ENCODE measurements at places on chromosomes 3 and 15. TPM values are rescaled to one million over a fixed set of nuclear protein-coding genes. Genes with fewer than 3 reads are reported as not detected.

GRCh38 chr3:193940526-193940925 lies 195.4 kb upstream of the HES1 start:
- H3K27ac ChIP-seq: no peak overlapping the region
- DNase-seq: no peak
- peaks cover 30% of the 10 kb centered on the region for H3K27me3 ChIP-seq
- no peaks in the 10 kb centered on the region for H3K36me3 ChIP-seq

DNA sequence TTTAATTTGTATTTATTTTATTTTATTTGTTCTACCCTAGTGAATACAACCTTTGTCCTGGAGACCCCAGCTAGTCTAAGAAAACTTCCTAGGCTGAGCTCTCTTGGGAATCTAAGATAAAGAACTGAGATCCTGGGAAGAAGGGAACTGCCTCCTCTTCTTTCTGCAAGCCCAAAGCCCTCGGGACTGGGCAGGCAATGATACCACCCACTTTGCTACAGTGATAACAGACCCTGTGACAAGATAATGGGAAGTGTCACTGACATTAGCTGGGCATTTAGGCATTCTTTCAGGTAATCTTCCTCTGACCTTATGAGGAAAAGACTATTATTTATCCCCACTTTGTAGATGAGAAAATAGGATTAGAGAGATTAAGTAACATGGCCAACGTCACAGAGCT lies 15.1 kb downstream of the TYRO3 start:
- H3K27ac ChIP-seq: no peak overlapping the region
- H3K36me3 ChIP-seq: no peaks in the 10 kb centered on the region
- no peak for DNase-seq
- H3K4me1 ChIP-seq: no peaks in the 10 kb centered on the region

DNA sequence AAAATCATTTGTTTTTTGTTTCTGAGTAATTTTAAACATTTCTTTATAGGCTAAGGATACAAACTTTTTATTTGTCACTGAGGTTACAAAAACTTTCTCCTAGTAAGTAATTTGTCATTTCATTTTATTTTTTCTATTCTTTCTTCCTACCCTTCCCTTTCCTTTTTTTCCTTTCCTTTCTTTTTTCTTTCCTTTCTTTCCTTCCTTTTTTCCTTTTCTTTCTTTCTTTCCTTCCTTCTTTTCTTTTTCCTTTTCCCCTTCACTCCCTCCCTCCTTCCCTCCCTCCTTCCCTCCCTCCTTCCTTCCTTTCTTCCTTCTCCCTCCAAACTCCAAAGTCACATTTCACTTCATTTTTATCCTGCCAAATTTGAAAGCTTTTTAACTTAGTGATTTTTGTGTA lies 115.1 kb upstream of the FAN1 start:
- H3K4me1 ChIP-seq: no peaks in the 10 kb centered on the region
- no peaks in the 10 kb centered on the region for H3K36me3 ChIP-seq
- no peak overlapping the region for H3K4me3 ChIP-seq
- peaks cover 5% of the 10 kb centered on the region for H3K27me3 ChIP-seq

The ZNF80 gene
- total RNA-seq: not detected

DNA sequence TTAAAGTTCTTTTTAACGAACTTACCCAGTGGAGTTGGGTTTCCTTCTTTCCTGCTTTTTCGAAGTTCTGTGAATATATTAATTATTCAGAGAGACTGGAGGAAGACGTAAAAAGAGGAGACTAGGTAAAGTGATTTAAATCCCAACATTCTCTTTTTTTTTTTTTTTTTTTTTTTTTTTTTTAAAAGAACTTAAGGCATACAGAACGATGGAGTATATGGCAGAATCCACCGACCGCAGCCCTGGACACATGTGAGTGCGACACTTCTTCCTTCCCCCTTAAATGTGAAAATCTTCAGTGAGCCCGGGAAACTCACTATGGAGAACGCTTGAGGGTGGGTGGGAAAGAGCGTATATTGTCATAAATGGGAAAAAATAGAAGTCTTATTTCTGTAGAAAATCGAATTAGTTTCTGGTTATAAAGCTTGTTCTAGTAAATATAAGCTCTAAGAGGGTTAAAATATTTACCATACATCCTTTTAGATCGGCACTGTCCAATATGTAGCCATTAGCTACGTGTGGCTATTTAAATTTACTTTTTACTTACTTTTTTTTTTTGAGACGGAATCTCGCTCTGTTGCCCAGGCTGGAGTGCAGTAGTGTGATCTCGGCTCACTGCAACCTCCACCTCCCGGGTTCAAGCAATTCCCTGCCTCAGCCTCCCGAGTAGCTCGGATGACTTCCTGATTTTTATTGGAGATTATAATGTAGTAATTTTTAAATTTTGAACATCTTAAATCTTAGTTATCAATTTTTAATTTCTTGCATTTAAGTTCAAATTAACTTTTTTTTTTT lies 892 bp downstream of the NMD3 start:
- peak overlapping the region; percentile 97 for H3K4me3 ChIP-seq
- no peak for DNase-seq
- peak overlapping the region; percentile 88 for H3K27ac ChIP-seq
- no peaks in the 10 kb centered on the region for H3K27me3 ChIP-seq
- H3K36me3 ChIP-seq: peaks cover 13% of the 10 kb centered on the region
- H3K4me1 ChIP-seq: peaks cover 38% of the 10 kb centered on the region
